ENCODE measurements at places on chromosomes 6 and 20.

- no peak for DNase-seq
Observed at GRCh38 chr6:146433881-146434731, 109.5 kb upstream of the RAB32 start.

DNA sequence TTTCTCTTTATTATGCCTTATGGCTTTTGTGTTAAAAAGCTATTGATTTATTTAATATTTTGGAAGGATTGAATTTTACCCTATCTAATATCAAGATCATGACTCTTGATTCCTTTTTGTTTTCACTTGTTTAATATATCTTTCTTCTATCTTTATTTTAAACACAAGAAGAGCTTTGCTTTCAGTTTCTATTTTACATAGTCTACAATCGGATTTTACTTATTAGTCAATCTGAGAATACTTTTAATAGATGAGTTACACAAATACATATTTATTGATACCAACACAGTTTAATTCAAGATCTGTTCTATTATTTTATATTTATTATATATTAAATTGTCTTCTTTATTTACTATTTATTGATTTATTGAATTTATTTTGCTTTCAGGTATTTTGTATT lies 218.8 kb downstream of the ESR1 start:
- no peak for DNase-seq

DNA sequence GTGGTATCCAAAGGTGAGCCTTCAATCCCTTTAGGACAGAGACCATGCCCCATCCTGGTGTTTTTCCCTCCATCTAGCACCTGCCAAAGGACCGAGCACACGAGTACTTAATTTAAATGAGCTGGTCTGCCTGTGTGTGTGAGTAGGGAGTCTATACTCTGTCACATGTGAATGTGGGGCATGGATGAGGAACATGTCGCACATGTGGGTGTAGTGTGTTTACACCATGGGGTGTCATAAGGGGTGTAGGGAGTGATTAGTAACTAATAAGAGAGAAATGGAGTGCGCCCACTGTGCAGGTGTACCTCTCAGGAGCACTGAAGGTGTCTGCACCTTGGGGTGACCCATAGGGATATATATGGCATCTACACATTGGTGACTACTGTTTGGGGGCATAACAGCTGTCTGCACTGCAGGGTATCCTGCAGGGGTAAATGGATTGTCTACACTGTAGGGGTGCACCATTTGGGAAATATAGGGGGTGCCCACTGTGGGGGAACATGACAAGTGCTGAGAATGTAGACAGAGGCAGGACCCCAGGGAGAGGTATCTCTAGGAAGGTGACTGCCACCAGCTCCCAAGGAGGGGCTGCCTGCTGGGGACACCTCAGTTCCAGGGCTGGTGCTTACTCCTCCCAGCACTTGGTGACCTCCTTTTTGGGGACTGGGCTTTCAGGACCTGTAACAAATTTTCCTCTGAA lies 53.5 kb downstream of the EBF4 start:
- DNase-seq: no peak

GRCh38 chr6:122289762-122290539 lies 109.5 kb upstream of the HSF2 start:
- DNase-seq: no peak

DNA sequence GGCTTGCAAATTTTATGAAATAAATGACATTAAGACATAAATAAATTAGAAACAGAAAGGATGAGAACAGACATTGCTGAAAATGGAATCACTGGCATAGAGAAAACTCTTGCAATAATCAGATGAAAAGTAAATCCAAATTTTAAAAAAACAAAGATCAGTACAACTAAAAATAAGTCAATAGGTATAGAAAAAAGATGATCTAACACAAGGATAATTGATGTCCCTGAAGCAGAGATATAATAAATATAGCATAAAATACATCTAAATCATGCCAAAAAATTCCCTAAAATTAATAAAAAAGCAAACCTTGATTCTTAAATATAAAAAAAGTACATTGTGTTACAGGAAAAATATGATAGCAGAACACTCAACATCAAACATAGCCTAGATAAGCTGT lies 379.6 kb downstream of the SYNE1 start:
- DNase-seq: no peak

DNA sequence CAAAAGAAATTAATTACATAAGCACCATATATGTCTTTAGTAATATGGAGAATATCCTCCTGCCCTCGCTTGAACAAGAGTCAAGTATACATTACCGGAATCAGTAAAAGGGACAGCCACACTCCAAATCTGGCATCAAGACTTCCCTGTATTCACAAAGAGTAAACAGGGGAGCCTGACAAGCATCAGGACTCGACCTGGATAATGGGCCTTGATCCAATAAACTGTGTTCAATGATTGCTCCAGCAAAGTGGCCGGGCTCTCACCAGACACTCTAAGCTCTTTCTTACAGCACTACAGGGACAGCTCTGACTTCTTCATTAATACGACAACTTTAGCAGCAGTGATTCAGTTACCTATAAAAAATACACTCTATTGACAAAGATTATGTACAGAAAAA lies 307.9 kb upstream of the POU3F2 start:
- no peak for DNase-seq

All from effector CD4-positive, alpha-beta T cell (primary cell).